Epithelial cell of esophagus (primary cell): ENCODE measurements at places on chromosomes 1 and 21.

DNA sequence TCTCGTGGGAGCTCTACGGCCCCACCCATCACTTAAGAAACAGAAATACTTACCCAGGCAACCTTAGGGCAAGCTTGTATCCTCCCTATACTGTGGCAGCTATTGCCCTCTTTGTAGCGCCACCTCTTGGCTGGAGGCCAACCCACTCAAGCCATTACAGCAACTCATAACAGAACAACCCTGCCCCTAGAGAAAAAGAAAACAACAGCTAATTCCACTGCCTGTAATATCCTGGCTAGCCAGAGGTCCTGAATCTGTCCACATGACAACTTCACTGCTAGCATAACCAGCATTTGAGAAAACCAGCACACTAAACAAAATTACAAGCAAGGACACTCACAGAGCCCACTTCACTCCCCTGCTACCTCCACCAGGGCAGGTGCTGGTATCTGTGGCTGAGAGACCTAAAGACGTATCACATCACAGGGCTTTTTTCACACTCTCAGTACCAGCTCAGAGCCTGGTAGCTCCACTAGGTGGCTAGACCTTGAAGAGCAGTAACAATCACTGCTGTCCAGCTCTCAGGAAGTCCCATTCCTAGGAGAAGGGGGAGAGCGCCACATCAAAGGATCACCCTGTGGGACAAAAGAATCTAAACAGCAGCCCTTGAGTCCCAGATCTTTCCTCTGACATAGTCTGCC lies 14.5 kb upstream of the MX1 start:
- DNase-seq = peak; percentile 14

DNA sequence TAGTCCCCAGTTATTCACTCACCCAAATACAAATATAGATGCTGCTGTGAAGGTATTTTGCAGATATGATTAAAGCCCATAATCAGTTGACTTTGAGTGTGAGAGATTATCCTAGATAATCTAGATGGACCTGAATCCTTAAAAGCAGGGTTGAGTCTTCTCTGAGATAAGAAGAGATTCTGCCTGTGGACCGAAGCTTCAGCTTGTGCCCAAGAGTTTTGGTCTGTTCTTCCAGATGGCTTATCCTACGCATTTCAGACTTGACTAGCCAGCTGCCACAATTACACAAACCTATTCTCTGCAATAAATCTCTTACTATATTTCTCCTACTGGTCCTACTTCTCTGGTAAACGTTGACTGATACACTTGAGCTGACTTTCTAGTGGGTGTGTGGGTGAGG lies 145.1 kb downstream of the KCNJ6 start:
- no peak for DNase-seq

DNA sequence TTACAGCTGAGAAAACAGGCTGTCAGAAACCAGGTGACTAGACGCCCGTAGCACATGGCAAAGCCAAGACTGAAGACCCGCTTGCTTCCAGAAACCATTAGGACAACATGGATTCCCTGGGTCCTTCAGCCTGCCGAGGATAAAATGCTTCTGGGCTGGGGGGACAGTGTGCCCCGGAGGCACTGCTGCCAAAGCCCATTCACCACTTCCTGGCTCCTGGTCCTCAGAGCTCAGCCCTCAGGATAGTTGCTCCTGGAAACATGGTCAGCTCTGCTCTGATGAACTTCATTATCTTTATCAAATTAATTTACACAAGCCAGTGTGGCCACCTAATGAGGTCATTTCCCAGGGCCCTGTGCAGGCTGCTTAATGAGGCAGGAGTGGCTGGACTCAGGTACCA lies 41.1 kb upstream of the ACTL8 start:
- DNase-seq = no peak

DNA sequence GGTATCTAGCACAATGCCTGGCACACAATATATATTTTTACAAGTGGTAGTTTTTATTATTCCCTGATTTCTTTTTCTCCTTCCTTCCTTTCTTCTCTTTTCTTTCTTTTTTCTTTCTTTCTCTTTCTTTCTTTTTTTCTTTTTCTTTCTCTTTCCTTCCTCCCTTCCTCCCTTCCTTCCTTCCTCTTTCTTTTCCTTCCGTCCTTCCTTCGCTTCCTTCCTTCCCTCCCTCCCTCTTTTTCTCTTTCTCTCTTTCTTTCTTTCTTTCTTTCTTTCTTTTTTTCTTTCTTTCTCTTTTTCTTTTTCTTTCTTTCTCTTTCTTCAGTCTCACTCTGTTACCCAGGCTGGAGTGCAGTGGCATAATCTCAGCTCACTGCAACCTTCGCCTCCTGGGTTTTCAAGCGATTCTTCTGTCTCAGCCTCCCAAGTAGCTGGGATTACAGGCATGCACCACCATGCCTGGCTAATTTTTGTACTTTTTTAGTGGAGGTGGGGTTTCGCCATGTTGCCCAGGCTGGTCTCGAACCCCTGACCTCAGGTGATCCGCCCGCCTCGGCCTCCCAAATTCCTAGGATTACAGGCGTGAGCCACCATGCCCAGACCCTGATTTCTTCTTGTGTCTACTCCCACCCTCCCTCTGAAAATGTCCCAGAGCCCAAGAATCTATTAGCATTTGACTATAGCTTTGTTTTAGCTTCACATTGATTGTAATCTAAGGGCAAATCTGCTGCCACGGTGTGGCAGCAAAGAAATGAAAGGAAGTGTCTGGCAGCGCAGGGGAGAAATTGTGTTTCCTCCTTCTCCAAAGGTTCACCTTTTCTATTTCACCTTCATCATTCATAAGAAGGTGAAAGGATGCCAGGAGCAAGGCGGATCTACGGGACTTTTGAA lies 19.9 kb upstream of the ABCB10 start:
- no peak for DNase-seq
